A549 treated with ZK216348 at 1 μM for 4 hours (cell line): ENCODE measurements at places on chromosomes 2 and 18. TPM values are rescaled to one million over a fixed set of nuclear protein-coding genes. Genes with fewer than 3 reads are reported as not detected.

The IL1B gene
- total RNA-seq: 0.22 to 0.33 TPM in 2 of 5 replicates, not detected in the others

The IL36RN gene
- total RNA-seq: 0.06 to 0.13 TPM in 2 of 5 replicates, not detected in the others

The REG3G gene
- total RNA-seq: not detected in 5 replicates

The SCYGR4 gene
- not detected in 5 replicates for total RNA-seq

The HSBP1L1 gene
- total RNA-seq: 11.3 to 15.3 TPM (median 12.7 TPM) in 5 replicates

The CPLX4 gene
- not detected in 5 replicates for total RNA-seq

The ORMDL1 gene
- total RNA-seq: 34.8 to 47.9 TPM (median 44.7 TPM) in 5 replicates

The IL1F10 gene
- not detected in 5 replicates for total RNA-seq

The CABYR gene
- total RNA-seq: 10.9 to 22.8 TPM (median 13.2 TPM) in 5 replicates

The ST6GAL2 gene
- 11.4 to 21.9 TPM (median 19.2 TPM) in 5 replicates for total RNA-seq

The SPATA3 gene
- not detected in 5 replicates for total RNA-seq

The TMEM178A gene
- 0.09 to 0.21 TPM in 2 of 5 replicates, not detected in the others for total RNA-seq

The GREB1 gene
- 2.2 to 3.7 TPM (median 2.7 TPM) in 5 replicates for total RNA-seq

The G6PC2 gene
- not detected in 5 replicates for total RNA-seq

The FSHR gene
- total RNA-seq: not detected in 5 replicates

The FECH gene
- 33.2 to 39.7 TPM (median 36.2 TPM) in 5 replicates for total RNA-seq

The CHRNA1 gene
- total RNA-seq: not detected in 5 replicates

The RPL31 gene
- 2,055 to 2,273 TPM (median 2,169 TPM) in 5 replicates for total RNA-seq

The NEU2 gene
- not detected in 5 replicates for total RNA-seq

The PSMA8 gene
- total RNA-seq: not detected in 5 replicates

The MRPL30 gene
- 30.5 to 62.2 TPM (median 32.4 TPM) in 5 replicates for total RNA-seq

The IL18R1 gene
- 0.49 to 1.2 TPM (median 0.82 TPM) in 5 replicates for total RNA-seq

The NAB1 gene
- 26.6 to 41.2 TPM (median 36.7 TPM) in 5 replicates for total RNA-seq

The MC2R gene
- total RNA-seq: not detected in 5 replicates

The FKBP1B gene
- 8.9 to 12.0 TPM (median 11.0 TPM) in 5 replicates for total RNA-seq

The TMEM163 gene
- total RNA-seq: 0.07 TPM in 2 of 5 replicates, not detected in the others

The KLHL41 gene
- total RNA-seq: 0.15 to 0.70 TPM (median 0.29 TPM) in 5 replicates

The CRYBA2 gene
- not detected in 5 replicates for total RNA-seq

The NT5C1B gene
- not detected in 5 replicates for total RNA-seq

The TLX2 gene
- 0.15 to 0.74 TPM (median 0.21 TPM) in 5 replicates for total RNA-seq

The GNAL gene
- total RNA-seq: 5.3 to 7.7 TPM (median 5.4 TPM) in 5 replicates

The COLEC11 gene
- total RNA-seq: 0.39 to 1.4 TPM (median 0.47 TPM) in 5 replicates

The HADHA gene
- total RNA-seq: 118 to 142 TPM (median 126 TPM) in 5 replicates

The VAPA gene
- total RNA-seq: 162 to 224 TPM (median 174 TPM) in 5 replicates

The MITD1 gene
- total RNA-seq: 22.9 to 36.0 TPM (median 23.5 TPM) in 5 replicates

The GREB1L gene
- total RNA-seq: 1.6 to 4.5 TPM (median 3.2 TPM) in 5 replicates

The CRYGC gene
- not detected in 5 replicates for total RNA-seq

The PROKR1 gene
- not detected in 5 replicates for total RNA-seq

The SLC4A3 gene
- total RNA-seq: 1.9 to 4.4 TPM (median 3.2 TPM) in 5 replicates

The GAD1 gene
- 0.49 to 0.60 TPM (median 0.54 TPM) in 5 replicates for total RNA-seq

The CRYGD gene
- not detected in 5 replicates for total RNA-seq

The SOX11 gene
- not detected in 5 replicates for total RNA-seq

The GPR75 gene
- 1.5 to 2.3 TPM (median 1.9 TPM) in 5 replicates for total RNA-seq

The C2orf81 gene
- 2.1 to 3.7 TPM (median 3.0 TPM) in 5 replicates for total RNA-seq

The SATB2 gene
- total RNA-seq: 2.8 to 3.8 TPM (median 3.0 TPM) in 5 replicates

The ZBTB7C gene
- 0.05 to 0.32 TPM in 2 of 5 replicates, not detected in the others for total RNA-seq

The ROCK1 gene
- total RNA-seq: 11.7 to 26.2 TPM (median 22.6 TPM) in 5 replicates

The DUSP19 gene
- 0.25 to 0.83 TPM (median 0.55 TPM) in 5 replicates for total RNA-seq

The CHCHD5 gene
- total RNA-seq: 52.6 to 67.5 TPM (median 61.6 TPM) in 5 replicates

The EN1 gene
- 0.89 to 1.4 TPM (median 1.0 TPM) in 5 replicates for total RNA-seq

The AOX1 gene
- 3.8 to 5.2 TPM (median 4.9 TPM) in 5 replicates for total RNA-seq
